ENCODE measurements at places on chromosomes 11 and 22.

- no peak for DNase-seq
These were observed 47.0 kb downstream of the GAB2 start for GRCh38 chr11:78370406-78371172.

DNA sequence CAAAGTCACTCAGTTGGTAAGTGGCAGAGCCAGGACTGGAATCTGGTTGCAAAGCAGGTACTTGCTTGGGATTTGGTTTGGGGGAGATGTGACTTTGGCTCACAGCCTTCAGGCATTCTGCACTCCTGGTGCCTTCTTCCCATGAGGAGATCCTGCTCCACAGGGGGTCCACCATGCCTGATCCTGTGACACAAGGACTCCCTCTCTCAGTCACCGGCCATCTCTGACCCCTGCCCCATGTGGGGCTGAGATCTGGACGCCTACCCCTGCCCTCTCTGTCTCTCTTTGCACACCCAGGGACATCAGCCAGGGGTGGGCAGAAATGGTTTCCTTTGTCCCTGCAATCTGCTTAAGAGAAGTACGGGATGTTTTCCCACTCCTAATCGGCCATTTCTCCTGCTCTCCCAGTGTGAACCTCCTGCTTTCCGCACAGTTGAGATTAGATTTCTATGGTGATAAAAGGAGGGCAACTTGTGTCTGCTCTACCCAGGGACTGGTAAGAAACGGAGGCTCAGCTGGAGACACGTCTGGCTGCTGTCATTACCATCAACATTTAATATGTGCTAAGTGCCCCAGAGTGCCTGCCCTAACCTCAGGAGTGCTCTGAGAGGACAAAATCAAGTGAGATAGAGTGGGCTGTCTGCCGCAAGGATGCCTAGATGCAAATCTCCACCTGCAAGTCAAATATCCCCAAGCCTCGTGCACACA lies 11.1 kb upstream of the FXYD6 start:
- no peak for DNase-seq

DNA sequence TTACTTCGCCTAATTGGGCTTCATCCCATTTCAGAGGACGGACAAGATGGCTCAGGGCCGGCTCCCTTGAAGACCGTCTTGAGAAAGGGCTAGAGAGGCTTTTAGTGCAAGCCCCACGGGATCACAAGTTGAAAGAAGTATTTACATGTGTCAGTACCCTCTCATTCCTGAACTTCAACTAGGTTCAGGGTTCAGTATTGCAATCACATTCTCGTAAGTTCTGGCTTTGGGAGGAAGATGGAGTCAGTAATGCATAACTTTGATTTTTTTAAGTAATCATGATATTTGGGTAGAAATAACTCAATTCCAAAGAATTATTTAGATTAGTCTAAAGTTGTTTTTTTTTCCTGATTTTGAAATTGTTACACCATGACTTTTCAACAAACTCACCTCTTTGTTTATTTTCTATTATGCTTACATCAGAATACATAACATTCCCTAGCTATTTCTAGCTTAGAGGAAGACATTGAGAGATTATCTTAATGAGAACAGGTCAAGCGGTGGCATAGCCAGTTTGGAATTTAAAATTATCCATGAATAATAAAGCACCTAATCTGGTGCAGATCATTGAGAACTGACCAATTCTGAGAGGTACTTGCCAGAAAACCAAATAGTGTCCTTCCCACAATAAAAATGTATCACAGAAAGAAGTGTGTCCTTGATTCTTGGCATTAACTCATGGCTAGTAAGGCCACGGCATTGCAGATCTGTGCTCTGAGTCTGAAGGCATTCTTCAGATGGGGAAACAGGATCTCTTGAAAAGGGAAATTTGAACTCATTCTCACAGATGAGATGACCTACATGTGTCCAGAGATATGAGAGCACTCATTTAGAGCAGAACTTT lies 92.1 kb upstream of the BLID start:
- no peak for DNase-seq

GRCh38 chr22:25202290-25202921 lies 2.7 kb downstream of the CRYBB3 start:
- peak; percentile 7 for DNase-seq

DNA sequence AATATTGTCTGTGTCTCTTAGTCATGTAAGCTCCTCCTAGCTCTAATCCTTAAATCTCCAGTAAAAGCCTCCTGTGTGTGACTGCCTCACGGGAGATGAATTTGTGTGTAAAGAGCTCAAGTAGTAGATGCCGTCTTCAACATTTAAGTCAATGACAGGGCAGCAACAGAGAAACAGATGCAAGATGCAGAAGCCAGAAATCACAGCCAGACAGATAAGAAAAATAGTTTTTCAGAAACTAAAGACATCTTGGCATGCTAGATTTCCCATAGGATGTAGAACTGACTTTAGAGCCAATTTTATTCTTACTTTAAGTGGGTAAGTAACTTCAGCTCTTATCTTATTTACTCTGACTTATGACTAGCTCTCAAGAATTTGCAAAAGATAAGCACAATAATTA lies 652.8 kb downstream of the KCNA4 start:
- DNase-seq = no peak

- DNase-seq = no peak
These were observed 1.2 kb downstream of the GRK2 start for GRCh38 chr11:67267188-67268080.

DNA sequence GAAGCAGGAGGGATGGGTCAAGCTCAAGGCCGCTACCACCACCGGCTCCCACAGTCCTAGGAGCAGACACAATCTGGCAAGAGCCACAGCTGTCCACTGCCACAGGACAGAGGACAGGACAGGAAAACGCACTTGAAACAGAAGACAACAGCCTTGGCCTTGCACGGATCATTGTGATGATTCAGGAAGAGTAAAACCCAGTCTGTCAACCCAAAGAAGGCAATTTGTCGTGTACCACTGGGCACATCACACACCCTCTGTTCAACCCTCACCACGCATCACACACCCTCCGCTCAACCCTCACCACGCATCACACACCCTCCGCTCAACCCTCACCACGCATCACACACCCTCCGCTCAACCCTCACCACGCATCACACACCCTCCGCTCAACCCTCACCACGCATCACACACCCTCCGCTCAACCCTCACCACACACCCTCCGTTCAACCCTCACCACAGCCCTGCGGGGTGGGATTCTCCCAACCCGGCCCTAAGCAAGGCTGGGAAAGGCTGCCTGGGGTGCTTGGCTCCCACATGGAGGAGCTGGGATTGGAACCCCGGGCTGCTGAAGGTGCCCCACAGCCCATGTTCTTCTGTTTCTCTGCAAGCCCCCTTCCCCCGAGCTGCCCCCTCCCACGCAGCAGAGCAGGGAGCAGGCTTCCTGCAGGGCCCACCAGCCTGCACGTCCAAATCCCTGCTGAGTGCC lies 11.3 kb upstream of the CDC42BPG start:
- DNase-seq = no peak

GRCh38 chr22:43643387-43643786 lies 168.7 kb downstream of the EFCAB6 start:
- DNase-seq = no peak

GRCh38 chr11:34264303-34265110 lies 93.3 kb downstream of the ABTB2 start:
- no peak for DNase-seq

DNA sequence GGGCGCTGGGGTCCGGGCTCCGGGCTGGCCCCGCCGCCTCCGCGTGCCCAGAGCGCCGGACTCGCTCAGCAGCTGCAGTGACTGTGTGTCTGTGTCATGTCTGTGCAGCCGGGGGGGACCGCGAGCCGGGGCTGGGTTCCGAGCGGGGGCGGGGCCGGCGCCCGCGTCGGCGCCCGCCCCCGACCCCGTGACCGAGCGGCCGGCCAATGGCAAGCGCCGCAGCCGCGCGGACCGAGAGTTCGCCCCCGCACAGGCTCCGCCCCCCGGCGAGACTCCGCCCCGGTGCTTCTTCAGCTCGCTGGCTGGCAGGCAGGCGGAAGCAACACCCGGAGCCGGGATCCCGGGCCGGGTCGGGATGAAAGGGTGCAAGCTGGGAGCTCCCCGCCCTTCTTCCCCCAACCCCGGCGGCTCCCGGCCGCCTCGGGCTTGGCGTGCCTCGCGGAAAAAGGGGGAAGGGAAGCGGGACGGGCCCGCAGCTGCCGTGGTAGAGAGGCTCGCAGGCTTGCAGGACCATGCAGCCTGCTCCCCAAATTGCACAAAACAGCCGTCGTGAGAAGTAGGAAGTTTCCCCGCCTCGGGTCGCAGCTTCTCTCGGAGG lies 750 bp upstream of the LARGE1 start:
- DNase-seq = peak; percentile 91

DNA sequence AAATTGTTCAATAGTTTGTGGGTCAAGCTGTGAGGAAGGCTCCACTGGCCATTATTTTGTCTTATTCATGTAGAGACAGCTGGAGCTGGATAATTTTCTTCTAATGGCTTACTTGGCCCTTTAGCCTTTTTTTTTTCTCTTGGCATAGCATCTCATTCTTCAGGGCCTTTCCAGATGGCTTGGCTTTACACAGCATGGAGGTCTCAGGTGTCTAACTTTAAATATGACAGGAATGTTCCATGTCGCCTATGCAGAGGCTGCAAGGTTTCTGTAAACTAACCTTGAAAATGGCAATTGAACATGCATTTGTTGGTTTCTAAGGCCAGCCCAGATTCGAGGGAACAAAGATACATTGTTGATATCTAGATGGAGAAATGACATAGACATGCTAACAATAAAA lies 247.9 kb upstream of the CNTN5 start:
- DNase-seq = no peak

GRCh38 chr11:116454020-116454645 lies 318.7 kb downstream of the BUD13 start:
- no peak for DNase-seq

GRCh38 chr11:12430351-12430750 lies 53.0 kb downstream of the PARVA start:
- DNase-seq = no peak

DNA sequence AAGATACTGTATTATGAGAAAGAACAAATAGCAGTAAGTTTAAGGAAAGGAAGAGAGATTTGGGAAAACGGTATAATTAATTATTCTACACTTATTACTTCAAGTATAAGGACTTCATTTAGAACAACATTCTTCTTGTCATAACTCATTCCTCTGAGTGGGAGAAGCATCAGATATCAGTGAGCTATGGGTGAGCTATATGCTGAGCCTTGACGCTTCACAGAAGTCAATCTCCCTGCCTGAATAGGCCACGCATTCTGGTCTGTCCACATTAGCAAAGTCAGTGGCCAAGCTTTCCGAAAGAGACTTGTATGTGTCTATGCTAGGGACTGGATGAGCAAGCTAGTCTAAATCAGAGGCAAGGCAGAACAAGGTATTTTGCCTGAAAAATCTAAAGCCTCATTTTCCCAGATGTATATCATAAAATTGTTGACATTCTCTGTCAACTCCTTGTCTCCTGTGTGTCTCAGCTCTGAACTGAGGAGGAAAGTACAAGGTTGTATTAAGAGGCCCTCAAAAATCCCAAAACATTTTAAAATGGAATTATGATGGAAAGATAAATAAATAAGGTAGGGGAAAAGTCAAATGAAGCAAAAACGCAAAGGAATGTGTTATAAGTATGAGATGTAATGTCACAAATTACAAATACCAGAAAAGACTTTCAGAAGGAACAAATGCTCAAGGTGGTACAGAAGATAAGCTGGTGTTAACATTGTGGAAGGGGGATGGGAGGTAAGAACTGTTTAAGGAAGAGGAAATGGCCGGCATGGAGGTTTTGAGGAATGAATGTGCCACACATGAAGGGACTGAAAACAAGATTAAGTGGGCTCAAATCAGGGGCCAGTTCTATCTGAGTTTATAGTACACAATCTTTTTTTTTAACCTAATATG lies 1.4 kb downstream of the OR52N2 start:
- no peak for DNase-seq

- DNase-seq = no peak
These were observed 1043.8 kb downstream of the BRD1 start for GRCh38 chr22:48783821-48784266.

DNA sequence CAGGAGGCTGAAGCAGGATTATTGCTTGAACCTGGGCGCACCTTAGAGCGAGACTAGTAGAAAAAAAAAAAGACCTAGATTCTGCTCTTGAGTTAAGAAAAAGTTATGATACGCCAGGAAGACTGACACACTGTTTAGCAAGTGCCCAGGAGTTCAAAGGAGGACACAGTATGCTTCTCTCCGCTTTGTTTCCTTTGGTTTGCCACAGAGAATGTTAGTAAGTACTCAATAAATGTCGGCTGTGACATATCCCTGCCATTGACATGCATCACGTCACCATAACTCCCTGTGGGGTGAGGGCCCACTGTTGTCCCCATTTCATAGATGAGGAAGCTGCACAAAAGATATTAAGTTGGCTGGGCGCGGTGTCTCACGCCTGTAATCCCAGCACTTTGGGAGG lies 7.1 kb downstream of the SPTBN2 start:
- DNase-seq = no peak

DNA sequence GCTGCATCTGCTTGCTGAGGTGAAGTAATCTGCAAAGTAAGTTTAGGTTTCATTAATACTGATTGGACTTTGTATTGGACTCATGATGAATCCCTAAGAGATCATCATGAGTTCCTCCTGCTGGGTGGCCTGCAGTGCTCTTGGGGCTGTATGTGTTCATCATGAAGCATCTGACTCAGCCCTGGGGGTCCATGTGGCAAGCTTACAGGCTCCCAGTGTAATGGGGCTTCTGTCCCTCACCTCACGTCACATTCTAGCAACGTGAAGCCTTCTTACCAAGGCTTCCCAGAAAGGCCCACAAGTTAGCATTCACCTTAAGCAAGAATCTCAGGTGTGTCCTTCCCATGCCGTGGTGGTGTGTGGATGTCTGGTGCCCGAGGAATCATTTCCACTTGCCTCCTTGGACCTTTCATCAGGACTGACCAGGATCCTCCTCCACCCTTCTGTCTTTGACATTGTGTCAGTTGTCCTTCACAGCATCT lies 23.7 kb downstream of the CRKL start:
- DNase-seq = no peak

DNA sequence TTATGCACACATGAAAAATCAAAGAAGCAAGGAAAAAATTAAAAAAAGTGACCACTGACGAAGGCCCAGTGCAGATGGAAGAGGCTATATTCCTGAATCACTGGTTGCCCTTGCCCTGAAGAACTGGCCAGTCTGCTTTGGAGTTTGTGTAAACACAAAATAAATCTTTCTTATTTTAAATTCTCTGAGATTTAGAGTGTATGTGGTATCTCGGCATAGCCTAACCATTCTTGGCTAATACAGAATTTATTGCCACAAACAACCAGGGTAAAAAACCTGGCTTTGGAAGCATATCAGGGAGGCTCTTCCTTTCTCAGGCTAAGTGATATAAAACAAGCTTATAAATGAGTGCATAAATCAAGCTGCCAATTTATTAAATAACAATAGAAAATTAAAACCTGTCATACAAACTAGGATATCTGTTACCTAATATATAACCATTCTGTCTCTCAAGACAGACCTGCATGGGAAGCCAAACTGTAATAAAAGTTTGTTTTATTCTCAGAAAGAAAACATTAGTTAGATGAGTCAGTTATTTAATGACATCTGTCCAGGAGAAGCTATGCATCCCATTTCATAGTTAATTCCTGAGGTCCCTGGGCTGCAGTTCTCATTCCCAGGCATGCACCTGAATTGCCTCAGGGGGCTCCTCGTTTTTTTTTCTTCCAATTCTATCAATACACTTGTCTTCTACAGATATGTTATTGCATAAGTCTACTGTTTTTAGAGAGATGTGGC lies 6.1 kb upstream of the TMEM135 start:
- no peak for DNase-seq

All from amniotic stem cell (primary cell).